ENCODE measurements at places on chromosomes 7 and 10. TPM values are rescaled to one million over a fixed set of nuclear protein-coding genes. Genes with fewer than 3 reads are reported as not detected.

The WAPL gene
- 43.5 TPM for total RNA-seq

The A1CF gene
- 58.1 TPM for total RNA-seq

The GDF2 gene
- total RNA-seq, result not detected

The CARD11 gene
- total RNA-seq, result not detected

The AVPI1 gene
- total RNA-seq, result 39.8 TPM

The MYOF gene
- 0.42 TPM for total RNA-seq

The NACAD gene
- total RNA-seq, result 0.08 TPM

The AKR1C8 gene
- total RNA-seq, result not detected

The ADCY1 gene
- total RNA-seq, result 0.80 TPM

The CYP2C19 gene
- total RNA-seq, result not detected

The LIPJ gene
- not detected for total RNA-seq

The GIMAP8 gene
- total RNA-seq, result not detected

The DYDC2 gene
- total RNA-seq, result 2.3 TPM

The RBP3 gene
- total RNA-seq, result not detected

The GJC3 gene
- 0.66 TPM for total RNA-seq

The PNLIPRP1 gene
- total RNA-seq, result not detected

The CCL24 gene
- not detected for total RNA-seq

The LRRN3 gene
- not detected for total RNA-seq

The WNT8B gene
- 0.07 TPM for total RNA-seq

The CYP3A5 gene
- 1.7 TPM for total RNA-seq

The TYW1B gene
- total RNA-seq, result 5.5 TPM

The MLLT10 gene
- total RNA-seq, result 51.3 TPM

The CHRM2 gene
- not detected for total RNA-seq

The GCC1 gene
- total RNA-seq, result 17.4 TPM

The GOT1 gene
- total RNA-seq, result 138 TPM

The SPDYE9 gene
- not detected for total RNA-seq

The NUPR2 gene
- total RNA-seq, result not detected

The EPO gene
- 10.3 TPM for total RNA-seq

The CLCN1 gene
- total RNA-seq, result not detected

The EBLN1 gene
- not detected for total RNA-seq
